Caki2 (cell line): ENCODE measurements at places on chromosomes 5 and 9. TPM values are rescaled to one million over a fixed set of nuclear protein-coding genes. Genes with fewer than 3 reads are reported as not detected.

Gene IFNA14
- not detected in 2 replicates for total RNA-seq

Gene GMCL2
- not detected in 2 replicates for total RNA-seq

Gene IFNA21
- not detected in 2 replicates for total RNA-seq

GRCh38 chr9:89731262-89732182 is 126.7 kb downstream of the GADD45G start:
- DNase-seq: no peak

- no peak for DNase-seq
Observed at GRCh38 chr5:102481054-102481715, 17.6 kb downstream of the SLCO6A1 start.

DNA sequence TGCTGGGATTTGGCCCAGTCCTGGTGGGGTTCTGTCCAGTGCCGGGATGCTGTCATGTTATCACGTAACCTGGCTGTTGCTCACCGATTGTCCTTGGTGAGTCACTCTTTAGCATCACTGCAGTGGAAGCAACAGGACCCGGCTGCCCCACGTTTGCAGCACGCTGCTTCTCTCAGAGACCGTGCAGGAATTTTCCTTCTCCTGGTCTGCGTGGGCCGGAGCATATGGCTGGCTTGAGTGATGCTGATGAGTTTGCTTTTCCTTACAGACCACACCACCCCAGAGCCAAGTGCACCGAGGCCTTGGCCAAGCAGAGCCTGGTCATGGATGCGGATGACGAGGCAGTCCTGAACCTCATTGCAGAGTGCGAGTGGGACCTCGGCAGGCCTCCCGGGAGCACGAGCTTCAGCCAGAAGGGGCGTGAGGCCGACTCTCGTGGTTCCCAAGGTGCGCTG is 21.4 kb downstream of the CEP72 start:
- no peak for DNase-seq

GRCh38 chr5:94245608-94246007 is 372.8 kb downstream of the KIAA0825 start:
- no peak for DNase-seq

DNA sequence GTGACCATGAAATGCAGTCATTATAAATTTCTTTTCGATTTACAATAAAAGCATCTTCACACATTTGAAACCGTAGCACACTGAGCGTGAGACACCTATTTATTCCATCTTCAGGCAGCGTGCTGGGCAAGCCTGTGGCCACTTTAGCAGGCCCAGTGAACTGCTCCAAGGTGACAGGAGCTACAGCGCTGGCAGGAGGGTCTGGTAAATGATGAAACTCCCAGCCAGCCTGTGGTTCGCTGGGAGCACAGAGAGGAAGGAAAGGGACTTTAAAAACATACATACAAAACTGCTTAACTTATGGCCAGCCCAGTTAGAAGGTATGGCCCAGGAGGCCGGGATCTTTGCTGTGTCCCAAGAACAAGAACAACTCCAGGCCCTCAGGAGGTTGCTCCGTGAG is 5.1 kb downstream of the RAPGEF1 start:
- DNase-seq: no peak
